Ascending aorta (tissue), 2 donors: ENCODE measurements at places on chromosomes 3 and 15. TPM values are rescaled to one million over a fixed set of nuclear protein-coding genes. Genes with fewer than 3 reads are reported as not detected.

The KLHL40 gene
- not detected for total RNA-seq

The PFKFB4 gene
- 3.7 TPM for total RNA-seq

The DUOXA2 gene
- total RNA-seq = 0.32 TPM

The RAB5A gene
- 54.9 TPM for total RNA-seq

The SKOR1 gene
- not detected for total RNA-seq

The NUP210 gene
- total RNA-seq = 11.0 TPM

The ISLR gene
- 211 TPM for total RNA-seq

The CILP gene
- total RNA-seq = 1.8 TPM

- DNase-seq = no peak
Measured at GRCh38 chr3:45786801-45787495, 9.4 kb downstream of the SLC6A20 start.

DNA sequence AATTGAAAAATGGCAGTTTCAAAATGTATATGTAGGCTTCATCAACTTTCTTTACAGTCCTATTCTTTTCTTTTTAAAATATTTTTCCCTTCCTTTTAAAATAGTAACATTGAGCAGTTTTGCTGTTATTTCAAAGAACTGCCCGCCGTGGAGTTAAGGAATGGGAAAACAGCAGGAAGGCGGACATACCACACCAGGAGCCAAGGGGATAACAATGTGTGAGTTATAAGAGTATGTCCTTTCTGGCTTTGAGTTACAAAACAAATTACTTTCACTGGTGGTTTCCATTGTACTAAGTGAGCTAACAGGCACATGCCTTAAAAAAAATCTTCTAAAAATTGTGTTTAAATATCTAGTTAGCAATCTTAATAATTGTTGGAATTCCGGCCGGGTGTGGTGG is 37.4 kb upstream of the FBXL22 start:
- no peak for DNase-seq

DNA sequence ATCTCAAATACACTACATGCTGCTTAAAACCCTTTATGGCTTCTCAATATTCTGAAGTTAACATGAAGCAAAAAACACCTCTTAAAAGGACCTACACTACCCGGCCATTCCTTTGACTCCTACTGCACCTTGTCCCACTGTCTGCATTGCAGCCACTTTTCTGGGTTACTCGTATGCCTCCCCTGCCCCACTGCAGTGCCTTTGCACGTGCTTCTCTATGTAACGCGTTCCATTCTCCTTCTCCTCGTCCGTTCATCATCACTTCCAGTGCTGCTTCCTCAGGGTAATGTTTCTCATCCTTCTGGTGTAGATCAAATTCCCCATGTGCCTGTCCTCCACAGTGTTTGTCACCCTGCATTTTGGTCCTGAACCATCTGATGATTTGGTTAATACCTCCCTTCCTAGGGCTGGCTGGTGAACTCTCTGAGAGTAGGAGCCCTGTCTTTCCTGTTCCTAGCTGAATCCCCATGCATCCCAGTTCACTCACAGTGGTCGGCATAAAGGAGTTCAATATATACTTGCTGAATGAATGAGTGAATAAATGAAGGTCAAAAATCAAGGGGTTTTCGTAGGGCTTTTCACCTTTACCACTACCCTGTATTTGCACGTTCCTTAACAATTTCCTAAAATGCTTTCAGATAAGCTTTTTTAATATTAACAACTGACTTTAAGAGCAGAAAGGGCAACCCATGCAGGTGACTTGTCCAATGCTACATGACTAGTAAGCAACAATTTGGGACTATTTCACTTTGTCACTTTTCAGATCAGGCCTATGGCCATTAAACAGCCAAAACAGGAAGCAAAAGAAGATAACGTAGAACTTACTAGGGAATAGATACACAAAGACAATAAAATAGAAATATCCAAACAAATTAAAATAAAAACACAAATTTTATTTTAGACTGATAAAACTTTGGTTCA is 2.4 kb upstream of the STT3B start:
- no peak for DNase-seq

DNA sequence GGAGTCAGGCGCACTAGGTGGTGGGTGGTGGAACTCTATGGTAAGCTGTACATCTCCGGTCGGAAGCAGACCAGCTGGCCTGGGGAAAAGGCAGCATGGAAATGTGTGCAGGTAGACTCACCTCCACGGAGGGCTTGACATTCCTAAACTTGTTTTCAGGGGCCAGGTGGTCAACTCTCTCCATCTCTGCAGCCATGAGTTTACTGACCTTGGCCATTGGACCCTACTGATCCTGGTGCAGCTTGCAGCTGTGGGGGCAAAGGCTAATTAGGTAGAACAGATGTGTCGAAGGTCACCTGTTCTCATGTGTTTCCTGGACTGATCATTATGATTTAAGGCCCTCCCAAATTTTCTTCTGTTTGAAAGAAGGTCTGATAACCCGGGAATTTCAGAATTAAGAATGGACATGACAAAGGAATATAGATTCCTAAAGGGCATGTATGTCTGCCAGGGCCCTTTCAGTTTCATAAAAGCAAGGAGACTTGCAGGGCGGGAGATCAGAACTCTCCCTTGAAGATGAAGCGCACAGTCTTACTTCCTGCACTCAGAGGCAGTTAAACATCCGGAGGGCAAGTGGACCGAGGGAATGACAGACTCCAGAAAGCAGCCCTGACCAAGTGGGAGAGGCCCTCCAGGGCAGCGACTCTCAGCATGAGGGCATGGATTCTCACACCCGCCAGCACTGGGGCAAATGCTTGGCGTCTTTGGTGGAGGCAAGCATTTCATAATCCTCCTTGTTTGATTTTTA is 56.1 kb upstream of the CMTM7 start:
- DNase-seq = no peak

DNA sequence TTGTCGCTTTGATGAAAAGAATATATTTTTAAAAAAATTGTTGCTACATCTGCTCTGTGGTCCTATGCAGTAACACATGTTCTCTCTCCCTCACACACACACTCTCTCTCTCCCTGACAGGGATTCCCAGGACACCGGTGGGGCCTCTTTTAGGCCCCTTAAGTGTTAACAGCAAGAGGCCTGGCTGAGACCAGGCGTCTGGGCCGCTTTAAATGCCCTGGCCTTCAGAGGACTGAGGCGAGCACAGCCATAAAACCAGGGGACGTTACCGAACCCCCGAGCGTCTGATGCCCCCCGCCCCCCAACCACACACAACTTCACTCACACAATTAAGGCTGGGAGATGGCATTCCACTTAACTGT is 1.7 kb downstream of the BNC1 start:
- no peak for DNase-seq

DNA sequence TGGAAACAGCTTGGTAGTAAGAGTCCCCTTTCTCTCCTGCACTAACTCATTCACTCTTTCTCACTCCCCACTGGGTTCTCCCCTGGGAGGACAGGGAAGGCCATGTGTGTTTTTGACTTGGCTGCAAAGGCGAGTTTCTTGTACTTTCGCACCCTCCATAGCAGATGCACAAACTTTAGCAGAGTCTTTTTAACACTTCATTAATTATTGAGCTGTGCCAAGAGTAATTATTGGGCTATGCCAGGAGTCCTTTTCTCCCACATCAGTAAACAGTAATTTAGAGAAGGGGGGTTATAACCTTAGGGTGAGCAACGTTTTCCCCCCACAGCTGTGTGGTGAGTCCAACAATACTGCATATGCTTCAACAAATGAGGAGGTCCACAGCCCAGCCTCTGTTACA is 224.4 kb upstream of the ATP11B start:
- no peak for DNase-seq

GRCh38 chr3:97662762-97663161 is 101.8 kb upstream of the ARL6 start:
- no peak for DNase-seq

GRCh38 chr15:96403071-96403470 is 72.6 kb downstream of the NR2F2 start:
- DNase-seq = no peak

DNA sequence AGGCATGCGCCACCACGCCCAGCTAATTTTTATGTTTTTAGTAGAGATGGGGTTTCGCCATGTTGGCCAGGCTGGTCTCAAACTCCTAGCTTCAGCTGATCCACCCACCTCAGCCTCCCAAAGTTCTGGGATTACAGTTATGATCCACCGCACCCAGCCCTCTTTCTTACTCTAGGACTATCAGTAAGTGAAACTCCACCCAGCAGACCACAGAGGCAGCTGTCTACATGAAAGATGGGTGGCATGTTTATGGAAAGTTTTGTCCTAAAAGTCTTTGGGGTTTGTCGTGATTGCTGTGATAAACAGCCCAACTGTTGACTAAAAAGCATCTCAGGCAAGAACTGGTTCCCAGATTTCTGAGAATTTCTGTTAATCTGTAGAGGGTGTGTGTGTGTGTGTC is 10.9 kb downstream of the ARL6IP5 start:
- DNase-seq = no peak

- DNase-seq = no peak
Measured at GRCh38 chr15:70766597-70766996, 3.2 kb upstream of the UACA start.

DNA sequence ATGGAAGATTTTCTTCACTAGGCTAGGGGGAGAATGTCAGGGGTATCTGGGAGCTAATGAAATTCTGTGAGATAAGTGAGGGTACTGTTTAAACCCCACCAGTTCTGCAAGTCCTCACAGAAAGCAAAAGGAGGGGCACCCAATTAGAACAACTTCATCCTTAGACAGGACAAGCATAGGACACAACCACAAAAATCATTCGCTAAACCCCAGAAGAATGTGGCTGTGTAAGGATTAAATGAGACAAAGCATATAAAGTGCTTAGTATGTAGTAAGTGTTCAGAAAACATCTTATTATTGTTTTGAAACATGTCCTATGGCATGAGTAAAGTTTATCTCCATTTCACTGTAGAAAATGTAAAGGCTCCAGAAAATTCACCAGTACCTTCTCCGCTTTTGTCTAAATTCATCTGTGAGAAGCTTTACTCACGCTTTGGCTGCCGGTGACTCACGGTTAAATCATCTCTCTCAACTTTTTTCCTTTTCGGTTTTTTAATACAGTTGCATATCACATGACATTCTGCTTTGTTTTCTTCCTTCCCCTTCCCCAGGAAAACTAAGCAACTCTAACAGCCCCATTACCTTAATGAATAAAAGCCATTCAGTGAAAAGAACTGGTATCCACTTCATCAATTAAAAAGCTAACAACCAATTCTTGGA is 1.7 kb downstream of the CLRN1 start:
- DNase-seq = no peak

GRCh38 chr3:180802837-180803236 is 109.6 kb upstream of the FXR1 start:
- DNase-seq = no peak

- no peak for DNase-seq
Measured at GRCh38 chr3:122615303-122615702, 37.9 kb downstream of the PARP15 start.
